ENCODE measurements at places on chromosomes 6 and 20. TPM values are rescaled to one million over a fixed set of nuclear protein-coding genes. Genes with fewer than 3 reads are reported as not detected.

RNF144B gene
- total RNA-seq: 191 TPM

- DNase-seq: peak; percentile 89
Measured at GRCh38 chr20:19757487-19758132, 448 bp upstream of the RIN2 start.

DNA sequence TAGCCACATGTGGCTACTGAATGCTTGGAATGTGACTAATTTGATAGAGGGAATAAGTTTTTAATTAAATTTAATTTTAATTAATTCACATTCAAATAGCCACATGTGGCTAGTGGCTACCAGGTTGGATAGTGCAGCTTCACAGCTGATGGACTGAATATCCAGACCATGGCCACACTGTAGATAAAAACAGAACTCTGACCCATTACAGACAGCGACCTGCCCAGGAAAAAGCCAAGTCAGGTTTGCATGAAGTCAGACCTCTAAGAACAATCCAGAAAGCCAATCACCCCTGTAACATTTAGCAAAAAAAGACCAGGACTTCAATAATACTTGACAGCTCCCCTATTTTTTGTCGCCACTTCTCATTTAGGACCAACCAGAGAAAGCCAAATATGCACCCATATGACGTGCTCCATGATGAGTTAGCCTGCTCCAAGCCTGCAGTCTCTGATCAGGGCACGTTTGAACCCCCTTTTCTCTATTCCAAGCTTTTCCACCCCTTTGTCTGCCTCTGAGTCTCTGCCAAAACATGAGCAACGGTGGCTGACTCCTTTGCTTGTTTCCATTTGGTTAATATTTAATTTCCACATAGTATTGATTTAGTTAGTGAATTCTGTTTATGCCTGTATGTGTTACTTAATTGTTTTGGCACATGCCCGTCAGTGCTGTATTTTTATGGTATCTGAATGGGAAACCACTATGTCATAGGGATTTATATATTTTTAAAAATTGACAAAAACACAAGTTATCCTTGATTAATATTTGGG is 636.3 kb downstream of the UTRN start:
- DNase-seq: peak; percentile 89

- DNase-seq: no peak
Measured at GRCh38 chr6:163248051-163248450, 166.5 kb upstream of the QKI start.

Data from renal cortical epithelial cell (primary cell).